ENCODE measurements at places on chromosomes 12 and 14. TPM values are rescaled to one million over a fixed set of nuclear protein-coding genes. Genes with fewer than 3 reads are reported as not detected.

The STON2 gene
- 12.7 TPM for total RNA-seq

The COL2A1 gene
- 0.14 TPM for total RNA-seq

The HVCN1 gene
- 5.4 TPM for total RNA-seq

The CLEC2A gene
- total RNA-seq = not detected

The ACSM4 gene
- total RNA-seq = 0.91 TPM

The POLR3B gene
- 8.6 TPM for total RNA-seq

The ATP2B1 gene
- total RNA-seq = 80.3 TPM

The HNF1A gene
- 1.1 TPM for total RNA-seq

The GPR68 gene
- 3.0 TPM for total RNA-seq

The NOP9 gene
- total RNA-seq = 21.2 TPM

The DUSP16 gene
- 87.0 TPM for total RNA-seq

The EIF2S3B gene
- 0.36 TPM for total RNA-seq

The NR4A1 gene
- total RNA-seq = 85.1 TPM

The GALNT6 gene
- 1.1 TPM for total RNA-seq

The MTHFD1 gene
- 34.7 TPM for total RNA-seq

The CYP27B1 gene
- 0.14 TPM for total RNA-seq

The JAG2 gene
- total RNA-seq = 30.5 TPM

The TAS2R9 gene
- not detected for total RNA-seq

The IFNG-AS1 gene
- not detected for total RNA-seq

The ABCC9 gene
- total RNA-seq = 6.1 TPM

The SLC5A8 gene
- total RNA-seq = 5.6 TPM

The ARG2 gene
- 31.9 TPM for total RNA-seq

The GZMB gene
- not detected for total RNA-seq

The NKX2-8 gene
- 0.36 TPM for total RNA-seq

The CREBL2 gene
- 48.1 TPM for total RNA-seq

The RNU4-1 gene
- total RNA-seq = under 0.01 TPM

The HOXC6 gene
- total RNA-seq = 1.3 TPM

The EXOC3L4 gene
- 0.27 TPM for total RNA-seq

The OR10G2 gene
- not detected for total RNA-seq

The IL26 gene
- total RNA-seq = not detected

The SMCO2 gene
- 0.41 TPM for total RNA-seq

The PTPRB gene
- total RNA-seq = 20.3 TPM

The TAS2R30 gene
- total RNA-seq = 1.5 TPM

The SUDS3 gene
- 82.6 TPM for total RNA-seq

The LRIG3 gene
- total RNA-seq = 25.2 TPM

The OR6C2 gene
- not detected for total RNA-seq

The ADAMTS20 gene
- total RNA-seq = not detected

The CEP170B gene
- 29.1 TPM for total RNA-seq

The TEX52 gene
- total RNA-seq = not detected

The TAS2R46 gene
- 2.0 TPM for total RNA-seq

The MGP gene
- total RNA-seq = 233 TPM

The NYNRIN gene
- total RNA-seq = 10.5 TPM

The SRRM4 gene
- 0.05 TPM for total RNA-seq

The AMDHD1 gene
- total RNA-seq = not detected

The RIMBP2 gene
- total RNA-seq = 0.96 TPM

The FGF6 gene
- total RNA-seq = not detected

The FOXN4 gene
- 4.8 TPM for total RNA-seq

The CTDSP2 gene
- 99.2 TPM for total RNA-seq

The RTRAF gene
- total RNA-seq = 105 TPM

The TDRD9 gene
- total RNA-seq = 0.64 TPM

The NEUROD4 gene
- total RNA-seq = not detected

The PMEL gene
- 8.6 TPM for total RNA-seq

The SGPP1 gene
- 37.5 TPM for total RNA-seq
